NCI-H2107 (cell line): ENCODE measurements at places on chromosomes 5 and 9.

DNA sequence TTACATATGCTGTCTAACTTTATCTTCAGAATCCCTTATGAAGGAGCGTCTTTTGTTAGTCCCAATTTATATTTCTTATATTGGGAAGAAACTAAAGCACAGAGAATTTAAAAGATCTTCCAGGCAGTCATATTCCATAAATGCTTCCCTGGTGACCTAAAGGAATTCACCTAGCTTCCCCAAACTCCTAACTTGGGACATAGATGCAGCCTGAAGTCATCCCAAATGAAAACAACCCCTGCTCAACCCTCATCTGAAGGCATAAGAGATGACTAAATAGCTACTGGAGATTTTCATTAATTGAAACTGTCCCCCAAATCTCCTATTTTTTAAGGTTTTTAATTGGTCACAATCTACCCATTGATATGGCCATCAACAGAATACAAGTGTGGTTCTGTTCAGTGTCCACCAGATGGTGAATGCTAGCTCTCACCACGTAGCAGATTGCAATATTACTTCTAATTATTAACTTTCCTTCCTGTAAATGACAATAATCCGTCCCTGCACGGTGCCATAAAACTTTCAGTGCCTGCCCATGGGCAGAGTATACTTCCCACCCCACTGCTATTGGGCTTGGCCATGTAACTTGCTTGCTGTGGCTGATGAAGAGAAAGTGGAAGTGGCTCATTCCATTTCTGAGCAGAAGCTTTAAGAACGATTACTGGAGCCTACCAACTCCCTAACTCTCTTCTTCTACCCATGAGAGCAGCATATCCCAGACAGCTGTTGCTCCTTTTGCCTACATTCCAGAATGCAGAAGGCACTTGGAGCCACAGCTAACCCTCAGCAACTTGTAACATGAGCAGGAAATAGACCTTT lies 18.7 kb downstream of the PRUNE2 start:
- DNase-seq = no peak

- no peak for DNase-seq
Measured at GRCh38 chr9:133960568-133961129, 31.5 kb downstream of the VAV2 start.

DNA sequence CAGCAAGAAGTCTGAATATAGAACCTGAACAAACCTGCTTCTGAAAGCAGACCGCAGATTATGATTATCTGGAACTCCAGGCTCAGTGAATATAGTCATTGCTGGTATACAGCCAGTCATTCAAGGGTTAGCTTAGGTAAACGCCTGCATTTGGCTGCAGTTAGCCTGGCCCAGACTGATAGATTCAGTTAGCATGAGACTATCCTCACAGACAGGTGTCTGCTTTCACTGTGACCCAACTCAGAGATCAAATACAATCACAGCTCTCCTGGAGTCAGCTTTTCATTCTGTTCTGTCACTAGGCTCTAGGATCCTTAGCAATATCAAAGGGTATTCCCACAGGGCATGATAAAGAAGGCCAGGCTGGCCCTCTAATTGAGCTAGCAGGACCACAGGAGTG lies 138.6 kb upstream of the PLCXD3 start:
- no peak for DNase-seq

- no peak for DNase-seq
Measured at GRCh38 chr5:136046246-136046645, 17.5 kb downstream of the TGFBI start.

DNA sequence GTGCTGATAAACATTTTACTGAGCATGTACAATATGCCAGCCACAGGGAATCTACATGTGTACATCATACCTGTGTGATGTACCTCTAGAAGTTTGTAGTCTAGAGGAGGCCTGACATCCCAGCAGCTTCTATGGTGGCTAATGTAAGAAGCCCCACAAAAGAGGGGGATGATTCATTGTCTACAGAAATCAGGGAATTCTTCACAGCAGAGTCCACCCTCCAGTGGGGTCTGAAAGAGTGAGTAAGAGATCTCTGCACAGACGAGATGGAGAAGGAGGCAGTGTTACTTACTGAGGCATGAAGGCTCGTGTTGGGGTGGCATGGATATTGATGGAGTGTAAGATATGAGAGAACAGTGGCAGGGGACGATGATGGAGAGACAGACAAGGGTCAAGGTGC lies 103.0 kb downstream of the NTRK2 start:
- no peak for DNase-seq

DNA sequence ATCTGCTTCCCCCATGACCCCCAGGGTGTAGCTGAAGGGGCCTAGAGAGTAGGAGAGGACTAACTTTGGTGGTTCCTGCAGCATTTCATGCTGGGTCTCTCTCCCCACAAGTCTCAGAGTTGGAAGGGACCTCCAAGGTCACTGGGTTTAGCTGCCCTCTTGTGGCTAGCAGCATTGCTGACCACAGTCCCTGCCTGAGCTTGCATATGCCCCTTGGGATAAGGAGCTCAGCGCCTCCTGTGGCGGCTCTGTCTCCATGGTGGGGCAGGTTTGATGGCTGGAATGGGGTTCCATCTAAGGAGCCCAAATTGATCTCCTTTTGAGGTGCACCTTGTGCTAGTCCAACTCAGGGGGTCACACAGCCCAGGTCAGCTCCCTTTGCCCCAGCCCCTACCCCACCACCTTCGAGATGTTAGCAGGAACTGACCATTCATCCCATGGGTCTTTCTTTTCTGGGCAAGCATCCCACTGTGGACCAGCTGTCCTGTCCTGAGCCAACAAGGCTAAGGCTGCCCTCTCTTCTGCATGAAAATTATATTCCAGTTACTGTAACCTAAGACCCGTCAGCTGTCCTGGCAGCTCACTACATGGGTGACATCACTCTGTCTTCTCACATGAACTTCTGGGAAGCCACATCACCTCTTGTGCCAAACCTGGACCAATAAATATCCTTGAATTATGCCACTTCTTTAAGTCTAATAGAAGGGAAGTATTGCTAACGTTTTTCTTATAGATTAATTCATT lies 196.2 kb downstream of the HSPA4 start:
- no peak for DNase-seq

DNA sequence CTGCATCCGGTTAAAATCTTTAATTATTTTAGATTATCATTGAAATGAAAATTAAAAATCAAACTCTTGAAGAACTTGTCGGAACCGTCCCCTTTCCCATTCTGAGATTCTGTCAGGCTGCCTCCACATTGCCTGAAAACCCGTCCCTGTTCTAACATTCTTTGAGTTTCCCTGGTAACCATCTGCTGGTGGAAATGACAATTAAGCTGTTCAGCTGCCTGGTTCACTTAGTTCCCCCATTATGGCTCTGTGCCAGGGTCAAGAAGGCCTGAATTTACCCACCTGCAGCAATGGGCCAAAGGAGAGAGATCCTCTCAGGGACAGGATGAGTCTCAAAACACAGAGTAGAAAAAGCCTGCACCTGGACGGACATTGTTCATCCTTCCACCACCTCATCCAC lies 11.8 kb upstream of the TCOF1 start:
- no peak for DNase-seq

DNA sequence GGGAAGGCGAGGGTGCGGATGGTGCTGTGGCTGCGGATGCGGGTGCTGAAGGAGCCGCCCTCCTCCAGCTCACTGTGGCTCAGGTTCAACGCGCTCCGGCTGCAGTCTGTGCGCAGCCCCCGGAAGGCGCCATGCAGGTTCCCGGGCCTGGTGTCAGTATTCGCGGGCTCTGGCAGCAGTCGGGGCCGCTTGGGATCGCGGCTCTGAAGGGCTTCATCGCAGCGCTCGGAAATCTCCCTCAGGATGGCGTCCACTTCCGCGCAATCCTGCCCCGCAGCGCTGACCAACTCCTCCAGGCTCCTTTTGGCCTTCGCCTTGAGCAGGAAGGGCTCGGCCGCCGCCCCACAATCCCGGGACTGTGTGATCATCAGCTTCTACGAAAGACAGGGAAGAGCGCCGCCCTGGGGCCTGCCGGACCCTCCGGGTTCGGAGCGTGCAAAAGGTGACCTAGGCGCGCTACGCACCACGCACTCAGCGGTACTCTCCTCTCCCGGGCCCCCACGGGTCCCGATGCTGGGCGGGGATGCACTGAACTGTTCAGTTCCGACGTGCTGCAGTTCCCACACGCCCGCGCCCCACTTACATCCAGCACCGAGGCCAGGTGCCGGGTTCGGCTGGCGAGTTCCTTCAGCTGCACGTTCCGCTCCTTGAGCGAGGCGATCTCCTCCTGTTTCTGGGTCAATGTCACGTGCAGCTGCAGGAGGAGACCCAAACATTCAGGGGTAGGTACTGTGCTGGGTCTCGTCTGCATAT lies 6.5 kb downstream of the MCIDAS start:
- no peak for DNase-seq

GRCh38 chr9:109967651-109968642 lies 187.9 kb downstream of the PALM2AKAP2 start:
- no peak for DNase-seq

DNA sequence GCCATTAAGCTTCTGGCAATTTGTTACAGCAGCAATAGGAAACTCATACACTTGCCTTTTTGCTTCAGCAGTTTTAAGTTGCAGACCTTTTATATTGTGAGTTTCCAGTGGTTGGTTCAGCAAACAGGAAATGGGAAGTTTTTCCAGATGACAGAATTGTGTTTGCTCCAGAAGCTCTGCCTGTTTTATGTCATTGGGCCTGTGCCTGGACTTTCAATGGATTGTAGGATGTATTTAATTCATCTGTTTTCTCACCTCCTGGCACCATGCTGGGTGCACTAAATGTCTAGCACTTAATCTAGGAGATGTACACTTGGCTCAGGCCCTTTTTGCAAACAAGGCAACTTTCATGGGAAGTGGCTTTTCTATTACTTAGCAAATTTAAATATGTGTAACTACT lies 100.4 kb upstream of the CLINT1 start:
- no peak for DNase-seq

GRCh38 chr9:98097836-98098235 lies 21.2 kb downstream of the TRIM14 start:
- DNase-seq = peak; percentile 43

DNA sequence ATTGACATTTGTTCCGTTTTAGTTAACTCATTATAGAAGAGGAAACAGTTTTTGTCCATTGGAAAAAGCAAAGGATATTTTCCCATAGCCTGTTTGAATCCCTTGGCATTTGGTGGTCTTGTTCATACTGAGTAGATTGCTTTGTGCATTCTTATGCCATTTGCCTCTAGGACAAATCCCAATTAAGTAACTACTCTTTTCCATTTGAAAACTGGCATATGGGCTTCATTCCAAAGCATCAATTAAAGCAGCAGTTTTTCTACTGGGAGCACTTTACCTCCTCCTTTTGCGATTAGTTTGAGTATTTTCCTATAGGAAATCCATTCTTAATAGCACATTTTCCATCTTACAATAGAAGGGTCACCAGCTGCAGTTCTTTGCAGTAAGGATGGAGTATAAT lies 31.2 kb downstream of the GPR21 start:
- DNase-seq = no peak

- no peak for DNase-seq
Measured at GRCh38 chr5:36378551-36378950, 76.8 kb upstream of the RANBP3L start.

DNA sequence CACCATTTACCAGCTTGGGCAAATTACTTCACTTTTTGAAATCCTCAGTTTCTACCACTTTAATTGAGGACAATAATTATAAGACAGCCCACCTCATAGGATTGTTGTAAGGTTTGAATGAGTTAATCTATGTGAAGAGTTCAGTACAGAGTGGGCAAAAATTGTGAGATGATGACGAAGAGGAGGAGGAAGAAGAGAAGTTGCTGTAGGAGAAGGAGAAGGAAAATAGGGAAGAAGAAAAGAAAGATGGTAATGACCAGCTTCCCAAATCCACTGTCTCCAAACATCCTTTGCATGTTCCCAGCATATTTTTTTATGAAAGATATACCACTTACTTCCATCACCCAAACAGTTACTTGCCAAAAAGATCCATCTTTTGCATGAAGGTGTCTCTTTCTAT lies 291.2 kb downstream of the EBF1 start:
- no peak for DNase-seq

GRCh38 chr5:180291234-180291940 lies 496 bp downstream of the MAPK9 start:
- no peak for DNase-seq

GRCh38 chr5:140391732-140392131 lies 9.9 kb upstream of the ANKHD1 start:
- no peak for DNase-seq

GRCh38 chr9:86511614-86512360 lies 157.6 kb upstream of the TUT7 start:
- DNase-seq = no peak

DNA sequence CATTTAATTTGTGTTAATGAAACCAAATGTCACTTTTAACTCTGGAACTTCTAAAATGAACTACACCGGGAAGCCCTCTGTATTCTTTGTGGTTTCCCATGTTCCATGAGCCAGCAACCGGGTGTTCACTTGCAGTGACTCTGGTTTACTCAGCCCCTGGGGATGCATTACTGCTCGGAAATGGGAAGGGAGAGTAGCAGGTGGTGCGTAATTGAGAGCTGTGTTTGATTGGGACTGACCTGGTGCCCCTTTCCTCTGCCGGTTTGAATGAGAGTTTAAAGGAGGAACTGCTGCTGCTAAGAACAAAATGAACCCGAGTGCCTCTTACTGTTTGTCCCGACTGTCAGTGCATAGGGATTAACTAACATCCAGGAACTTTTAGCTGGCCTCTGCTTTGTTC lies 100.1 kb upstream of the DHFR start:
- DNase-seq = peak; percentile 6

DNA sequence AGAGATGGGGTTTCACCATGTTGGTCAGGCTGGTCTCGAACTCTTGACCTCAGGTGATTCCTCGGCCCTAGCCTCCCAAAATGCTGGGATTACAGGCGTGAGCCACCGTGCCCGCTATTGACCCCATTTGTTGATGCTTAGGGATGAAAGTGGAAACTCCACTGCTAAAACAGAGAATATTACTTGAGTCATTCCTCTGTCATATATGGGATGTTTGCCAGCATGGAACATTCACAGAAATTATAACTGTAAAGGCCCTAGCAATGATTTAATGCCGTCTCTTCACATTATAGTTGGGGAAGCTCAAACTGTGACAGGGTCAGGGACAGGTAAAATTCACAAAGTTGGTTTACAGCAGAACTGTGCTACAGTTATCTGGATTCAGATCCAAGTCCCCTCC lies 94.5 kb downstream of the TMC1 start:
- DNase-seq = no peak

DNA sequence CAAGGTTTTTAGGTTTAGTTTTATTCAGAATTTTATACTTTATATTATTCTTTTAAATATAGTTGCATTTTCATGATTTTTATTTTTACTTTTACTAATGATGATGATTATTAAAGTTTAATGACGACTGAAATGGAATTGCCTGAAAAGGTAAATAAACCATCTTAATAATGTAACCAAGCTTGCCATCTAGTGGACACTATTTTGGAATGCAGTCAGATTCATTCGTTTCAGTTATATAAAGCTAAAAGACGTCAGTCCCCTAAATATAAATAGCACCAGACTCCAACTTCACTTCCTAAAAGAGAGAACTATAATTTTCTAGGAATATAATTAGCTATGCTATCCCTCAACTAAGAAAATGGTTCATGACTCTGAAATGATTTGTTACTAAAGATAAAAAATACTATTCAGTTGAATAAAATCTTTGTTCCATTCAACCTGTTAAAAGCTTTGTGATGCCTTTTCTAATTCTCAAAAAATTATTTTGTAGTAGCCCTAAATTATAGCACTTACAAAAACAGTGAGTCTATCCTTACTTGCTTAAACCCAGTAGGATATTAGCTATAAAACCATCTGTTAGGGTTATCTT lies 19.9 kb downstream of the ABITRAM start:
- no peak for DNase-seq
